HT-29 (cell line): ENCODE measurements at places on chromosomes 2 and 18. TPM values are rescaled to one million over a fixed set of nuclear protein-coding genes. Genes with fewer than 3 reads are reported as not detected.

DNA sequence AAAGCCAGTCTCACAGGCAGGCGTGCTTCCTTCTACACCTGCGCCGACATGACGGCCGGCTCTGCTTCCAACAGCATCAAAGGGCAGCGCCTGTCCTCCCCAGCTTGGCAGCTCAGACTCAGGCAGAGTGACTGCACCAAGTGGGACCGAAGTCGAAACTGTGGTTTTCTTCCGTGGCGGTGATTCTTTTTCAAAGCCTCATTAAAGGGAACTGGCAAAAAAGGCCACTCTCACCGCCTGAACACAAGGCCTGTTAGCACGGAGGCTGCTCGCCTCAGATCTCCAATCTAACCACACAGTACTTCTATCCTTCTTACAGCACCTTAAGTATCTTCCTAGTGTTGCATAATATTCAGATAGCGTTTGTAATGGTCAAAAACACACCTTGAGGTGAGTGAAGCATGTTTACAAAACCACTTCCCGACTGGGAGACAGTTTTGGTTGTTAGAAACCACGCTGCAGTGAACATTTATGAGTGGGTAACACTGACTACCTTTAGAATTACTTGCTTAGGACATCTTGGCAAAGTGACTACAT is 236.4 kb downstream of the HDAC4 start:
- no peak for DNase-seq

DNA sequence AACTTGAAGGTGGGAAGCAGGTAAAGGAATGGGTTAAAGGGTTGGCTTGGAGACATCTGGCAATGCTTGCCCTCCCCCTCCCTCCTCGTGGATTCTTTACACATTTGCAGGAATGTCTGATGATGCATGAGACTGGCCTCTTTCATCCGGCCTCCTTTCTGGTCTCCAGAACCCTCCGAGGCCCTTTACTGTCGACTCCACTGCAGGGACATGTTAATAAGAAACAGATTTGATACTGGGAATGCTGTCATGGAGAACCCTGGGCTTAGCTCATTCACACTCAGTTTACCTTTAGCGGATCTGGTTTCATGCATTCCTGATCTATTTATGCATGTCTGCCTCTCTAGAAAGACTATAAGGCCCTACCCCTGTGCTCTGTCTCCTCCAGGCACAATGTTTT is 238.7 kb downstream of the TGIF1 start:
- peak; percentile 21 for DNase-seq

The RBMS1 gene
- total RNA-seq, result 11.1 and 14.2 TPM in 2 replicates

The C2orf78 gene
- total RNA-seq, result not detected in 2 replicates

The QPCT gene
- 54.2 and 54.3 TPM in 2 replicates for total RNA-seq
